ENCODE measurements at places on chromosomes 1 and 21. TPM values are rescaled to one million over a fixed set of nuclear protein-coding genes. Genes with fewer than 3 reads are reported as not detected.

- ATAC-seq: no peak
Measured at GRCh38 chr1:5621692-5622091, 370.5 kb downstream of the NPHP4 start.

DNA sequence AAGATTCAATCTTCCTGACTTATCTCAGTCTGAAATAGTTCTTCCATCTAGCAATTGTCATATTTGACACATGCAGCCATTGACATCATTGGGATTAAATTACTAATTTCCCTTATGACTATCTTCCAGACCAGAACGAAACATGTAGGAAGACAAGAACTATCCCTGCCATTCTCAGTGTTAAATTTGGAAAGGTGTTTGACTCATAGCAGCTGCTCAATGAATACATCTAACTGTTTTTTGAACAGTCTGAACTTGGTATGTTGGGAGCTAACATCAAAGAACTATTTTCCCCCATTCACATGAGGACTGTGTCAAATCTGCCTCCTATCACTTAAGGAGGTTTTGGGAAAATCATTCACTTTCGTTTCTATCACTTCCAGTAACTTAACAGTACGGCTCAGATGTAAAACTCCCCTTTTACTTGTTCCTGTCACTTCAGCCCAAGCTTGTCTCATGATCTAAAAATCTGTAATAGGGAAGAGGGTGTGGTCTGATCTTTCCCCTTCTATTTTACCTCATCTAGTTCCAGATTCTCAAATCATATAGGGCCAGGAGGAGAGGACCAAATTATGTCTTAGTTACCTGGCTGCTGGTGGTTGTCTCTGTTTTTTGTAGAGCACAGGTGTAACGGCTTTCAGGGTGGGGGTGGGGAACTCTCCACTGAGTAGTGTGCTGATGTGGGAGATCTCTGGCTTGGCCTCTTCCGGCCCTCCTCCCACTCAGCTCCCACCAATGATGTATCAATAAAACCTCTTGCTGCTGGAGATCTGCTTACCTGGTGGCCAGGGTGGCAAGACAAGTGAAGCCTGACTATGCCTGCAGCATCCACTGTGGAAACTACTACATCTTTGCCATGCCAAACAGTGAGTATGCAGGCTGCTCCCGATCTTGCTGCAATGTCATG is 26.2 kb upstream of the SLAMF1 start:
- peak; percentile 69 for ATAC-seq

- ATAC-seq: no peak
Measured at GRCh38 chr1:1997576-1997975, 6.0 kb downstream of the CFAP74 start.

IGSF3 gene
- total RNA-seq: 10.0 TPM

GRCh38 chr1:92711473-92712165 is 73.3 kb downstream of the EVI5 start:
- ATAC-seq: no peak

PLA2G2A gene
- total RNA-seq: not detected

DNA sequence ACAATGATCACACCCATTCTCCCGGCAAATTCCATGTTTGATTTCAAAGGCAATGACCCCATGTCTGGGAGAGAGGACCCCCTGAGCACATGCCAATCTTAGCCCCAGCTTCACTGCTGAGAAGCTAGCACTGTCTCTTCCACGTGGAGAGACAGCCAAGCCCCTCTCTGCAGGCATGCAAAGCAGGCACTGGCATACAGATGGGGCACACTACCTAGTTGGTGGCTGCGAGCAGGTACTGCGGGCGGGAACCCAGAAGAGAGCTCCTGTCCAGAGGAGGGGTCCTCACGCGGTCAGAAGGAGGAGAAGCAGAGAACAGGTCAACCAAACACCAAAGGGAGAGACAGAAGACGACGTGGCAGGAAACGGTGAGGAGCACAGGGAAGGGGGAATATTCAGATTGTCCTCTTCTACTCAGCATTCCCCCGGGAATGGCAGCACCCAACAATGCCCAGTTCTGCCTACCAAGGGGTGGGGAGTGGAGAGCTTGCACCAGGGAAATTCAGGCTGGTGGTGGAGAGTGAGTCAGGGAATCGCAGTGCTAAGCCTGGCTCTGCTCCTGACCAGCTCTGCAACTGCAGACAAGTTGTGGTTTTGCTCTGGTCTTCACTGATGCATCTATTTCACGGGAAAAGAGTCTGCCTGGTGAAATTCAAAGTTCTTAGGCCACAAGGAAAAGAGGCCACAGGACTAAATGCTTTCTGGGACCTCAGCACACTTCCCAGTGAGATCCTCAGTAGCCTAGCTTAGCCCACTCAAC is 48.1 kb upstream of the GOLT1A start:
- ATAC-seq: no peak

DNA sequence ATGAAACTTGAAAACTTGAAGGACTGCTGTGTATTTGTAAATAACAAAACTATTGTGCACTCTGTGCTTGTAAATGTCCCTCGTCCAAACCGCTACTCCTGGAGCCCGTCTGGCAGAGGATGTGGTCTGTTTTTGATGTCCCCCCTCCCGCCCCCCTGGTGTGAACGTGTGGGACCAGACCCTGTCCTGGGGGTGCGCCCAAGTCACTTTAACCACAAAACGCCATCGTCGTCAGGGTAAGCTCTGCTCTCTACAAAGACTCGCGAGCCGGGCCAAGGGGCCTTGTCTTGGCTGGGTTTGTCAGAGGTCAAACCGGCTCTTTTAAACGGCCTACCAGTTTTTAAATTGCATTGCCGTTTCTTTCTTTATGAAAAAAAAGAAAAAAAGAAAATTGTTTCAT is 87.4 kb upstream of the TMEM51 start:
- ATAC-seq: no peak

DNA sequence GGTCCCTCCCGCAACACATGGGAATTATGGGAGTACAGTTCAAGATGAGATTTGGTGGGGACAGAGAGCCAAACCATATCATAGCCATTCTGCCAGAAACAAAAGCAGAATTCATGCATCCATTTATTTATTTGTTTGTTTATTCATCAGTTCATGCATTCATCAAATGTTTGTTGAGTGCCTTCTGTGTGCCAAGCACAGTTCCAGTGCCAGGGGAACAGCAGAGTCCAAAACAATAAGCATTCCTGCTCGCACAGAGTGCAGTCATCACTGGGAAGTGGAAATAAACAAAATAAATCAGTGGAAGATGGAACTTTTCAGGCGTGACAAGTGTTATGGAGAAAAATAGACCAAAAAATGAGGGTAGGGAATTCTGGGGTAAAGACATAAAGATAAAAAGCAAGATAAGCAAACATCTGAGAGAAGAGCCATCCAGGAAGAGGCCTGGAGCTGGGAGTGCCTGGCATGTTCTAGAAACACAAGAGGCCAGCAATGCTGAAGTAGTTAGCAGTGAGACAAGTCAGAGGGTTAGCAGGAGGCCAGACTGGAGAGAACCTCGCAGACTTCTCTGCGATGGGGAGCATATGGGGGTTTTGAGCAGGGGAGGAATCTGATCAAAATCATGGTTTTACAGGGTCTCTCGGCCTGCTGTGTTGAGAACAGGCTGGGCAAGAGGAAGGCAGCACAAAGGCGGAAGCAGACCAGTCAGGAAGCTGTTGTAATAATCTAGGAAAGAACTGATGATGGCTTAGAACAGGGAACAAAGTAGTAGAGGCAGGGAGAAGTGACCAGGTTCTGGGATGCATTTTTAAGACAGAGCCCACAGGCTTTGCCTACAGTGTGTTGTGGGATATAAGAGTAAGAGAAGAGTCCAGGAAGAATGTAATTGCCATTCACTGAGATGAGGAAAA is 113.2 kb downstream of the GLUL start:
- no peak for ATAC-seq

SZT2 gene
- total RNA-seq: 53.4 TPM

DNA sequence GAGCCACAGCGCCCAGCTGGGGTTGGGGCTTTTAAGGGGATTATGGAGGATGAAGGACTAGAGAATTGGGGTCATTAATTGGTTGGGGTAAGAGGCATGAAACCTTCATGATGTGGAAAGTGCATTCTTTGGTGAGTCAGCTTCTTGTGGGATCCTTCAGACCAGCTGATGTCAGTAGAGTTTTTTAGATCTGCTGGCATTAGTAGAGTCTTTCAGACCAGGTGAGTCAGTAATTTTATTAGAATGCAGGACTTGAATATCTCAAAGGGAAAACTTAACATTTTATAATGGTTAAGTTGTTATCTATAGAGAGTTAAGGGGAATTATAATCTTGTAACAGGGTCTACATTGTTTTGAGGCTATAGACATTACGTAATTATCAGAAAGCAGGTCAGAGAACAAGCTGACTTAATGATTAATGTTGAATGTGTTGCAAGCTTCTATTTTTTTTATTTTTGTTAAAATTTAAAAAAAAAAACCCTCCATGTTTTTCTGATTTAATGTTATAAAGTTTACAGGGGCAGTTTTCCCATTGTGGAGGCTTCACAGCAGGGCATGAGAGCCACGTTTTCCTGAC is 160.9 kb upstream of the FMN2 start:
- ATAC-seq: no peak

- peak; percentile 28 for ATAC-seq
Measured at GRCh38 chr1:63557365-63557987, 34.2 kb downstream of the EFCAB7 start.

DNA sequence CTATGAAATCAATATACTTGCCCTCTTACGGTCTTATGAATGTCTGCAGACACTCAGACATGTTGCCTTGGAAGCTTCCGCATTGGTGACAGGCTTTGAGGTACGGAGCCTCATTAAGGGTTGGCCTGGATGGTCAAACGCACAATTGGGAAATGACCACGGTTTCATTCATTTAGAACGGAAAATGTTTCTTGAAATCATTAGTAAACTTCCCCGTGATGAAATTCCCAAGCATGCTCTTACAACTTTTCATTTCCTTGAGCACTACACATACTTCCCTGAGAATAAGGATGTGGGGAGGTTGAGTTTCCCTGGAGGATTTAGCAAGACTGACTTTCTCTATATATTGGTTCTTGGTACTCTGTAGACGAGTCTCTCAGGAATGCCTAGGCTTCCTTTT is 146.3 kb downstream of the HLX start:
- no peak for ATAC-seq

CRNN gene
- total RNA-seq: not detected

KLHL12 gene
- 31.6 TPM for total RNA-seq

HAO2 gene
- not detected for total RNA-seq

- no peak for ATAC-seq
Measured at GRCh38 chr1:212565079-212565478, 43.5 kb upstream of the ATF3 start.

DNA sequence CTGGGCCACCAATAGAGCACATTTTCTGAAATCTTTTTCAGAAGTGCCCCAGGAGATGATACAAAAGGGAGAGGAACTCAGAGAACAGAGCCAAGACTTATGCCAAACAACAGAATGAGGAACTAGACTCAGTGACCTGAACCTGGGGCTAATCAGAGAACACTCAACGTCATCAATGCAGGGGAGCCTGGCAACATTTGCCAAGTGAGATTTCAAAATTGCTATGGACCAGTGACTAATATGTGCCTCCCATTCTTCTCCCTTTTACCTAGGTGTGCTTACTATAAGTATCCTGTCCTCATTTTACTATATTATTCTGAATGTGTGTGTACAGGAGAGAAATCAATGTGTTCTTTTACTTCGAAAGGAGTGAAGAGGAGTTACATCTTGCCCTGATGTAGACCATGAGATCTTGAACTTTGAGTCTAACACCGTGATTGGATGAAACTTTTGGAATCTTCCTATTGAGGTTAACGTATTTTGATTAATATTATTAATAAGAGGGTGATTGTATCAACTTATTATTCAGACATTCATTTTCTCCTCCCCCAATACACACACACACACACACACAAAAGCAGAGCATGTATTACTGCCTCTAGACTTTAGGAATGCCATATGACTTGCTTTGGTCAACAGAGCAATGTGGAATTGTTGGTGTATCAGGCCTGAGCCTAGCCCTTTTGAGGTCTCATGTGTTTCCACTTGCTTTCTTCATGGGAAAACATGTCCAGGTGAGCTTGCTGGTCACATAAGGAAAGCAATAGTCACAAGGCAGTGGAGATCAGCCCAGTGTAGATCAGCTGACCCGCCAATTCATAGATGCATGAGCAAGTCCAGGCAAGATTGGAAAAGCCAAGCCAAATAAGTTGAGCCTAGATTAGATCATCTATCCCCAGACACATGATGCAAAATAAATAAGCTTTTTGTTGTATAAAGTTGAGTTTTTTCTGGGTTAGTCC is 80.3 kb upstream of the ETS2 start:
- no peak for ATAC-seq

GRCh38 chr1:228085287-228085951 is 2.9 kb downstream of the ARF1 start:
- no peak for ATAC-seq

GRCh38 chr1:94056996-94057395 is 64.0 kb downstream of the ABCA4 start:
- ATAC-seq: no peak

GRCh38 chr1:28070725-28071593 is 17.5 kb downstream of the EYA3 start:
- no peak for ATAC-seq

TEDDM1 gene
- total RNA-seq: not detected

NBPF12 gene
- 16.4 TPM for total RNA-seq

DNA sequence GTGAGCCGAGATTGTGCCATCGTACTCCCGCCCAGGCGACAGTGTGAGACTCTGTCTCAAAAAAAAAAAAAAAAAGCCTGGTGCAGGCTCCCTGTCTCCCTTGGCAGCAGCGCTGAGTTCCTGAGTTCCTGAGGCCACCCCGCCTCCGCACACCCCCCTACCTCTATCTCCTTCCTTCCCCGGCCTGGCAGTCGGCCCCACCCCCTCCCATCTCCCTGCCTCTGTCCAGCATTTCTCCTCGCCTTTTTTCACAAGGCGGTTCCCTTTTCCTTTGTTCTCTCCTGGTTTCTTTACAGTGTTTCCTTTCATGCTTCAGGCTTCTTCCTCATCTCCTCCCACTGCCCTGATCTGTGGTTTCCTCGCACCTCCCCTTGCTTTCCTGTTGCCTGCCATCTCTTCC is 2.7 kb downstream of the RORC start:
- ATAC-seq: no peak

HRNR gene
- not detected for total RNA-seq

- peak; percentile 54 for ATAC-seq
Measured at GRCh38 chr21:44300262-44300959, 558 bp downstream of the PFKL start.

GRCh38 chr21:45248301-45248892 is 39.3 kb downstream of the POFUT2 start:
- no peak for ATAC-seq

DNA sequence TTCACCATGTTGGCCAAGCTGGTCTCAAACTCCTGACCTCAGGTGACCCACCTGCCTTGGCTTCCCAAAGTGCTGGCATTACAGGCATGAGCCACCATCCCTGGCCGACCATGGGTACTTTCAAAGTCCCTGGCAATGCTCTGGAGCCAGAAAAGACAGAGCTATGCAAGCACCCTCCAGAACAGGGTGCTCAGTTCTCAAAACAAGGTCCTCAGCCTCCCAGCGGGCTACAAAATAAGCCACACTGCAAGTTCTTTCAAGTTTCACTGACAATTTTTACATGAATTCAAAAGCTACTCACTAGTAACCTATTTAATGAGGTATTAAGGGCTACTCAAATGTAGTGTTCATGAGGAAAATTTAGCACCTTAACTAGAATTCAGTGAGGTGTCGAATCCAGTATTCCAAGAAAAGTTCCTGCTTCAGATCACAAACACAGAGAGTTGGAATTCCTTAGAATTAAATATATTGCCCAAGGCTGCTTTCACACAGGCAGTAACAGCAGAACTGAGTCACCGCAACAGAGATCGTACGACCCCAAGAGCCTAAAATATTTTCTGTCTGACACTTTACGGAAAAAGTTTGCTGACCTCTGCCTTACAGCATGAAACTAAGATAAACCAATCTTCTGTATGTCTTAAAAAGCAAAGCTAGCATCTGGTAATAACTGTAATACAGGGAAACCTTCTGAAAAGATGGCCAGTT is 60.7 kb downstream of the HSF2BP start:
- ATAC-seq: no peak

- ATAC-seq: no peak
Measured at GRCh38 chr1:156874572-156875340, 14.1 kb downstream of the NTRK1 start.

ZFP69 gene
- 1.9 TPM for total RNA-seq
